ENCODE measurements at places on chromosomes 6 and 20. TPM values are rescaled to one million over a fixed set of nuclear protein-coding genes. Genes with fewer than 3 reads are reported as not detected.

- no peaks in the 10 kb centered on the region for H3K4me1 ChIP-seq
- H3K27ac ChIP-seq, result no peak overlapping the region
- no peak overlapping the region for H3K4me3 ChIP-seq
- DNase-seq, result no peak
These were observed 31.4 kb downstream of the HAO1 start for GRCh38 chr20:7908905-7909304.

GRCh38 chr20:63151554-63152321 lies 64.2 kb downstream of the YTHDF1 start:
- no peak overlapping the region for H3K4me3 ChIP-seq
- no peak overlapping the region for H3K27ac ChIP-seq
- peak; percentile 24 for DNase-seq
- H3K4me1 ChIP-seq, result peaks cover 9% of the 10 kb centered on the region
- peaks cover 13% of the 10 kb centered on the region for H3K36me3 ChIP-seq
- peaks cover 6% of the 10 kb centered on the region for H3K27me3 ChIP-seq

- H3K27ac ChIP-seq, result no peak overlapping the region
- peaks cover 1% of the 10 kb centered on the region for H3K4me1 ChIP-seq
- H3K27me3 ChIP-seq, result peaks cover 4% of the 10 kb centered on the region
These were observed 25.3 kb downstream of the BFSP1 start for GRCh38 chr20:17505636-17506517.

- DNase-seq, result no peak
- H3K27ac ChIP-seq, result no peak overlapping the region
- H3K4me3 ChIP-seq, result no peak overlapping the region
- H3K36me3 ChIP-seq, result no peaks in the 10 kb centered on the region
- no peaks in the 10 kb centered on the region for H3K4me1 ChIP-seq
These were observed 11.1 kb upstream of the PPP1R3G start for GRCh38 chr6:5073992-5074391.

GRCh38 chr6:108732091-108732870 lies 115.9 kb upstream of the ARMC2 start:
- H3K36me3 ChIP-seq, result no peaks in the 10 kb centered on the region
- no peak overlapping the region for H3K4me3 ChIP-seq
- H3K4me1 ChIP-seq, result no peaks in the 10 kb centered on the region
- no peak overlapping the region for H3K27ac ChIP-seq
- no peaks in the 10 kb centered on the region for H3K27me3 ChIP-seq

GRCh38 chr20:46010491-46011391 lies 2.0 kb downstream of the MMP9 start:
- H3K27me3 ChIP-seq, result peaks cover 9% of the 10 kb centered on the region
- H3K4me3 ChIP-seq, result no peak overlapping the region
- no peaks in the 10 kb centered on the region for H3K4me1 ChIP-seq
- H3K36me3 ChIP-seq, result peaks cover 6% of the 10 kb centered on the region
- no peak overlapping the region for H3K27ac ChIP-seq

DNA sequence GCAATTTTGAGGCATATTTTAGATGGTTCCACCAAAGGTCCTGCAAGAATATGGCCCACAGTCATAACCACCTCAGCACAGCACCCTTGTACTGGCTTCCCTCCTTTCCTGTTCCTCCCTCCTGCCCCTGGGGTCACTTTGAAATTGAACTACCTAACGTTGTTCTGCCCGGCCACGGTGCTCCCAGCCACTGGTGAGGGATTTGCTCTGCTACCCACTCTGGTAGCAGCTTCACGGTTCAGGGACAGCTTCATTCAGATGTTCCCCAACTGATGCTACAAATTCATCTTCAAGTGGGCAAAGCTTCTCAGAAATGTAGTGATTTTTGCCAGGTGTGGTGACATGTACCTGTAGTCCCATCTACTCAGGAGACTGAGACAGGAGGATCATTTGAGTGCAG lies 7.9 kb upstream of the NELFCD start:
- no peak overlapping the region for H3K4me3 ChIP-seq
- peaks cover 1% of the 10 kb centered on the region for H3K27me3 ChIP-seq
- DNase-seq, result no peak

- no peak overlapping the region for H3K4me3 ChIP-seq
- peaks cover 12% of the 10 kb centered on the region for H3K4me1 ChIP-seq
- DNase-seq, result no peak
- peaks cover 10% of the 10 kb centered on the region for H3K36me3 ChIP-seq
These were observed 72.5 kb upstream of the SULF2 start for GRCh38 chr20:47857569-47858464.

DNA sequence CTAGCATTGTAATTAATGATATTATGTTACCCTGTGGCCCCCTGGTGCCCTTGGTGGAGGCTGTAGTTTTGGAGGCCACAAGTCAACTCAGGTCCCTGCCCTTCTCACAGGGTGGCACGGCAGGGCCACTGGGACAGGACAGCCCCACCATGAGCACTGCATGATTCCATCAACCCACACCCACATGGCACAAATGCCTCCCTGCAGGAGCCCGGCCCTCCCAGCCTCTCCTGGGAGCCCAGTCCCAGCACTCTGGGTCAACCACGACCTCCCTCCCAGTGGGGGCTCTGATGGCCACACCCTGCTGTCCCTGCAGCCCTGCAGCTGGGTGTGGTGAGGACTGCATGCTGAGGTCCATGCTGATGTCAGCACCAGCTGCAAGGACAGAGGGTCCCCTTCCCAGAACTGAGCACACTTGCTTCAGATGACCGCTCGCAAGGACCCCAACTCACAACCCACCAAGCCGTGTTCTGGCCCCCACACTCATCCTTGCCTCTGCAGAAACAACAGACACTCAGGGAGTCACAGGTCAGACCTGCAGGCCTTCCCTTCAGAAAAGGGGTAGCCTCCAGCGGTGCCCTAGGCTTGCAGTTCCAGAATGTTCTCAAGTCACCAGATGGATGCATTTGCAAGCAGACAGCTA lies 15.7 kb upstream of the CST7 start:
- H3K27me3 ChIP-seq, result no peaks in the 10 kb centered on the region

DNA sequence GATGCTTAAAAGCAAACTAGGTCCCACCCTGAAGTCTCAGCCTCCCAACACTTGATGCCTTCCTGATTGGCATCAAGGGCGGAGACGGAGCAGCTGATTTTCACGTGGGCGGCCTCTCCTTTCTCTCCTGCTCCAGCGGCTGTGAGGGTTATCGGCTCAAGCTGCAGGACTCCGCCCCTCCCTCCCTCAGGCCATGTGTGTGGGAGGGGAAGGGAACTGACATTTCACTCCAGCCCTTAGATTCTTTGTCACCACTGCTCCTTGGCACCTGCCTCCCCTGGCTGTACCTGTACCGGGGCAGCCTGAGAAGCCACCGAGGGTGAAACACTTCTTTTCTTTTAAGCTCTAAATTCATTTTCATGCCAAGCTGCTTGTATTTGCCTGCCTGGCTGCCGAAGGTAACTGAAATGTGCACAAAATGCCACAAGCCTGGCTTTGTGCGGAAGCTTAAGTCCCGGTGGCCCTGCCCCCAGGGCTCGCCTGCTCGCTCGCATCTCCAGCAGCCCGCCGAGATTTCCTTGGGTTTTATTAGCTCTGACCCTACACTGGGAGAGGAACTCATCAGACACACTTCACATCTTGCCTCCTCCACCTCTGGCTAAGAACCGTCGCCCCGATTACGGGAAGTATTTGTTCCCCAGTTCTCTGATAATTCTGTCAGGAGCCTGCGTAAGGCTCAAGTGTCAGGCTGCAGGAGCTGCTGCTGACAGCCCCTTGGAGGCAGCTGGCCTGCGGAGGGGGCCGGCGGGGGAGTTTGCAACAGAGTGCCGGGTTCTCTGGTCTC lies 9.6 kb upstream of the CPNE5 start:
- H3K36me3 ChIP-seq, result no peaks in the 10 kb centered on the region
- H3K4me1 ChIP-seq, result peaks cover 37% of the 10 kb centered on the region
- no peaks in the 10 kb centered on the region for H3K27me3 ChIP-seq
- DNase-seq, result peak; percentile 79

DNA sequence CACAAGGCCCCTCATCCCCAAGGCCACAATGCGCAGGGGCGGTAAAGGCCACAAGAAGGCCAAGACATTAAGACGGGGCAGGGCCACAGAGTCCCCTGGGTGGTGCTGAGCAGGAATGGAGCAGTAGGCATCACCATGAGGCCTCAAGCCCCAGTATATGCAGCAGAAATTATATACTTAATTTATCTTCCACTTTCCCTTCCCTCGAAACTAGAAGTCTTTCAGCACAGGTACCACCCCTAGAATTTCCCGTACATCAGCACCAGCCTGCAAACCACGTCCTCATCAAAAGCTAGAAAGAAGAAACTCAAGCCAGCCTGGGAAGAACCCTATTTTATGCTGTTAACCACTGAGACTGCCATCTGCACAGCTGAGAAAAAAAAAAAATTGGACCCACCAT lies 89.4 kb downstream of the PLG start:
- H3K27me3 ChIP-seq, result no peaks in the 10 kb centered on the region
- no peak overlapping the region for H3K4me3 ChIP-seq
- no peak overlapping the region for H3K27ac ChIP-seq
- DNase-seq, result no peak
- H3K4me1 ChIP-seq, result no peaks in the 10 kb centered on the region

GRCh38 chr20:6469695-6470094 lies 297.8 kb upstream of the BMP2 start:
- no peak overlapping the region for H3K27ac ChIP-seq
- H3K36me3 ChIP-seq, result no peaks in the 10 kb centered on the region
- no peaks in the 10 kb centered on the region for H3K27me3 ChIP-seq

DNA sequence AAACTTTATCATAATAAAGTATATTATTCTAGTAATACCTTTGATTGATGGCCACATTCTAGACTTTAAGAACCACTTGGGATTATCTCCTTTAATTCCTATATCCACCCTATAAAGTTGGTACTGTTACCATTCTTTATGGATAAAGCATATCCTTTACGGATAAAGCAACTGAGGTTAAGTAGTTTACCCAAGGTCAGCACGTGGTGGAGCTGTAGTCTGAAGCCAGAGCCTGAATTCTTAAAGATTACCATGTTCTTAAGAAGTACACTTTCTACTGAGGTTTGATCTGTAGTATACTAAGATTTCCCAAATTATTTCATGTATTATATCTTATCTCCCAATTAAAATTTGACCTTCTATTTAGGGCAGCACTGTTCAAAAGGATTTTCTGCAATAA lies 3.0 kb upstream of the NCOA7 start:
- no peaks in the 10 kb centered on the region for H3K36me3 ChIP-seq
- H3K27me3 ChIP-seq, result peaks cover 5% of the 10 kb centered on the region
- no peaks in the 10 kb centered on the region for H3K4me1 ChIP-seq
- no peak overlapping the region for H3K4me3 ChIP-seq

- no peak overlapping the region for H3K4me3 ChIP-seq
- H3K27me3 ChIP-seq, result peaks cover 2% of the 10 kb centered on the region
- H3K36me3 ChIP-seq, result no peaks in the 10 kb centered on the region
- H3K4me1 ChIP-seq, result peaks cover 5% of the 10 kb centered on the region
- DNase-seq, result no peak
- H3K27ac ChIP-seq, result no peak overlapping the region
These were observed 27.7 kb downstream of the UQCC2 start for GRCh38 chr6:33683576-33684427.

- H3K27me3 ChIP-seq, result peaks cover 6% of the 10 kb centered on the region
- no peak overlapping the region for H3K27ac ChIP-seq
- H3K36me3 ChIP-seq, result peaks cover 4% of the 10 kb centered on the region
- no peak overlapping the region for H3K4me3 ChIP-seq
These were observed 207.9 kb downstream of the MYLK4 start for GRCh38 chr6:2542858-2543218.

GRCh38 chr20:25336561-25337422 lies 53.8 kb downstream of the ABHD12 start:
- H3K36me3 ChIP-seq, result no peaks in the 10 kb centered on the region
- H3K4me3 ChIP-seq, result no peak overlapping the region
- peaks cover 20% of the 10 kb centered on the region for H3K4me1 ChIP-seq

GRCh38 chr20:17771206-17772004 lies 71.6 kb downstream of the BANF2 start:
- no peak for DNase-seq
- H3K36me3 ChIP-seq, result peaks cover 6% of the 10 kb centered on the region
- peaks cover 6% of the 10 kb centered on the region for H3K27me3 ChIP-seq
- H3K27ac ChIP-seq, result no peak overlapping the region

GRCh38 chr20:53320701-53321100 lies 272.9 kb downstream of the ZNF217 start:
- no peak overlapping the region for H3K4me3 ChIP-seq
- H3K36me3 ChIP-seq, result no peaks in the 10 kb centered on the region
- peaks cover 8% of the 10 kb centered on the region for H3K4me1 ChIP-seq
- H3K27ac ChIP-seq, result no peak overlapping the region
- no peak for DNase-seq

GRCh38 chr20:13317439-13317838 lies 96.4 kb downstream of the ISM1 start:
- H3K27ac ChIP-seq, result no peak overlapping the region
- H3K27me3 ChIP-seq, result no peaks in the 10 kb centered on the region
- DNase-seq, result no peak
- no peaks in the 10 kb centered on the region for H3K4me1 ChIP-seq
- no peaks in the 10 kb centered on the region for H3K36me3 ChIP-seq

DNA sequence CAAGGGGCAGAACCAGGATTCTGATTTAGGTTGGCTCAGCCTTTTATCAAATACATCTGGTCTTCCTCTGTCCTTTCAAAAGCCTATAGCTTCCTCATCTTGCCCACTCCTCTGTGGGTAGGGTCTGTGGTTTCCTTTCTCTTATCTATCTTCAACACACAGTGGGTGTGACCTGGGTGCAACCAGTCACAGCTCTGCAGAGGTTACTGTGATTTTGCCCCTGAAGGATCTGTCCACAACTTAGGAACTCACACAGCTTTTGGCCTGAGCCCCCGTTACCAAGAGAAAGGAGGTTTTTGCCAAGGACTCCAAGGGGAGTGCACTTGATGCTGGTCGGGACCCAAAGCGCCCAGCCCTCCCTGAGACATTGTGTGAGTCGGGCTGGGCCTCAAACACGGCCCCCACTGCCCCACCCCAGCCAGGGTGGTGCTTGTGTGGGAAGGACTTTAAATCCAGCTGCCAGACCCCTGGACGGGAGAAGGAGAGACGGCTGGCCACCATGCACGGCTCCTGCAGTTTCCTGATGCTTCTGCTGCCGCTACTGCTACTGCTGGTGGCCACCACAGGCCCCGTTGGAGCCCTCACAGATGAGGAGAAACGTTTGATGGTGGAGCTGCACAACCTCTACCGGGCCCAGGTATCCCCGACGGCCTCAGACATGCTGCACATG lies at the start of gene PI16:
TSS of gene PI16 (plus strand) at position 477 of the 670 bp plus-strand sequence. CDS start at position 500, 23 bp downstream.
- no peaks in the 10 kb centered on the region for H3K36me3 ChIP-seq
- H3K4me1 ChIP-seq, result no peaks in the 10 kb centered on the region
- no peak within 1 kb of the TSS for H3K4me3 ChIP-seq

The PTK6 gene
- 0.17 TPM for total RNA-seq

The PTGIS gene
- 0.12 TPM for total RNA-seq

The SLC17A2 gene
- total RNA-seq, result not detected

The LGSN gene
- total RNA-seq, result not detected

The HAO1 gene
- total RNA-seq, result not detected

The ZNF311 gene
- total RNA-seq, result 5.1 TPM

The CAGE1 gene
- not detected for total RNA-seq

The TMC2 gene
- total RNA-seq, result not detected

All from glutamatergic neuron (in vitro differentiated cells).